Left cardiac atrium (tissue), 4 donors: ENCODE measurements at places on chromosomes 2 and 18. TPM values are rescaled to one million over a fixed set of nuclear protein-coding genes. Genes with fewer than 3 reads are reported as not detected.

DNA sequence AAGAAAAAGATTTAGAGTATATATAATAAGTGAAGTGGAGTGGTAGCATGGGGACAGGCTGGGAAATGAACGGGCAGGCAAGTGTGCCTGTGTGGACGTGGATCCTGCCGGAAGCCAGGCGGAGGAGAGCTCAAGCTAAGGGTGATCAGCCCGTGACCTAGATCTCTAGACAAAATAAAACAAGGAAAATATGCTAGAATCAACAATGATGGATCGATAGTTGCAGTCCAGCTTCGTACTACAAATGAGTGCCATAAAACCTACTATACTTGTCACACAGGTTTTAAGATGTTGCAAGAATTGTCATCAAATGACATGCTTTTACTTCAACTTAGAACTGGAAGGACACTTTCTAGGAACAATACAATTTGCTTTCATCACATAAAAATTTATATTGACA is 8.5 kb downstream of the EIF2AK2 start:
- no peak for DNase-seq

GRCh38 chr2:129404000-129404685 is 575.3 kb upstream of the RAB6C start:
- DNase-seq = no peak

DNA sequence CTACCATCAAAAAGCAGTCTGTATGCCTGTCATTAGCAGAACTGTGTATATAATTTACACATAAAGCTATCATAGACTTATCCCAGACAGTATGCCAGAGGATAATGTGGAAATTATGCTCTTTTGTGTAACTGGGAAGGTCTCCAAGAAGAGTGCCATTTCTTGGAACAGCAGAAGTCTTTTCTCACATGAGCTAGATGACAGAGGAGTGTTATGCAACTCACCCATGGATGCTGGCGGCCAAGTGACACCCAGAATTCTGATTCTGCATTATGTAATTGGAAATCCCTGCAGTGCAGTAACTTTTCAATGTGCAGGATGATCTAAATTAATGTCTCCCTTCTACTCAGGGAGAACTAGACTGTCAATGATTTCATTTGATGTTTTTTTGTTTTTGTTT is 160.0 kb downstream of the UBE2E3 start:
- DNase-seq = no peak

DNA sequence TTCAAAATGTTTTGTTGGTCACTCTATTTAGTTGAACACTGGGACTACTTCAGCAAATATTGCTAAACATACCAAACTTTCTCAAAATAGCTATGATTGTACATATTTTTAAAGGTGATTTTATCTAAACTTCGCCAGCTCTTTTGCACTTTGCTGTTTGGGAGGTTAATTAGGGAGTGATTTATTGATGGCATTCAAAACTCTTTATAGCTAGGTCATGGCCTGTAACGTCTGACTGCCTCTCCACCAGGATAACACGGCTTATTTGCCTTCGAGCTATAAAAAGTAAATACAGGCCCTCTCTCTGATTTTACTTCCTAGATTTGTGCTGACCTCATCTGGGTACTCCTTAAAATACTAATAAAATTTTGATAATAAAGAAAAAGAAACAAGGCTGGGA is 931.9 kb downstream of the DCDC2C start:
- DNase-seq = no peak

DNA sequence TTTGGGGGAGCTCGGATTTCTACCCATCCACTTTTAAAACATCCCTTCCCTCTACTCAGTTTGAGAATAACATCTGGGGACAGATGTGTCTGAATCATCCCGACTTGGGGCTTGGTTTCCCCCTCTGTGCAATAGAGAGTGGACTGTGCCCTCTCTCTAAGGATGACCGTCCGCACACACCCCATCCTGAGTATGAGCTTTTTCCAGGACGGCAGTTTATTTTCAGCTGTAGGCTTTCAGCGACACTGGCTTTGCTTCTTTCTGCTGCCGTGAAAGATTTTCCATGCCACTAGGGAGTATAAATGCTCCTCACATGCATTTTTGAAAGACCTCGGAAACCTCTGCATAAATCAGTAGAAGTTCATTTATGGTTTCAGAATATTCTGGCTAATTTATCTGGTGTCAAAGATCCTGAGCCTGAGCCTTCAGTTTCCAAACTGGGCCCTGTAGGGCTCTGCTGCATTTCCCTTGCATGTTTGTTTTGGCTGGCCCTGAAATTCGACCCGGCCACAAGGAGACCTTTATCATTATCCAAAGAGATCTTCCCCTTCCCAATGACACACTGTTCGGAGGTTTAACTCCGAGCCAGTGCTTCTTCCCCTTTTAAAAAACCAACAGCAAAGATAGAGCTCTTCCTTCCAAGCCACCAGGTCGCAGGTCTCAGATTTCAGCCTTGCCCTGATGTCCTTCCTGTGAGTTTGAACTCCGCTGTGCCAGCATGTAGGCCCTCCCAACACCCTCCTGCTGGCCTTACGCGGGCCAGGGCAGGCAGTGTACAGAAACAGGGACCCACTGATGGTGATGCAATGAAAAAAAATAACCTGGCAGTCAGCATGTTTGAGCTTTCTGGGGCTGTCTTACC is 53.3 kb downstream of the FECH start:
- no peak for DNase-seq

DNA sequence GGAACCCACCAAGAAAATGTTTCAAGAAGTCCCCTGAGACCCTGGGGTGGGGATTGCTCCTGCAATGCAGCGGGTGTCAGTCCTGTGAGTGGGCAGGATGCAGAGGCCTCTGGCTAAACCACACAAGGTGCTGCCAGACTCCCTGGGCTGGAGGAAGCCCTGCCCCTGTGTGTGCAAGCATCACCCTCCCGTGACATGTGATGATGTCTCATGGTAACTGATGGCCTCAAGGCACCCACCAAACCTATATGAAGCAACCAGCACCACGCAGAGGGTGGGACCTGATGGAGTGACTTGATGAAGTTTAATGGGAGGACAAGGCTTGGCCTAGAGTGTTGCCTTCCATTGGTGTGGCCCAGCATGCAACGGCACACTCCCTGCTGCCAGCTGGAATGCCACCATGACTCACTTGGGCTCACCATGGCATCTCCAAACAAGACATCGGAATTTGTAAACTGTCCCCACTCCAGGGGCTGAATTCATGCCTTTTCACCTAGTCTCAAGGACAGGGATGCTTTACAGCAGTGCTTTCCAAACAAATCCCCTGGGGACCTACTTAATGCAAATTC is 8.7 kb upstream of the SLC14A1 start:
- DNase-seq = no peak

- DNase-seq = no peak
These were observed 1622.7 kb upstream of the CELF4 start for GRCh38 chr18:39188278-39188677.

DNA sequence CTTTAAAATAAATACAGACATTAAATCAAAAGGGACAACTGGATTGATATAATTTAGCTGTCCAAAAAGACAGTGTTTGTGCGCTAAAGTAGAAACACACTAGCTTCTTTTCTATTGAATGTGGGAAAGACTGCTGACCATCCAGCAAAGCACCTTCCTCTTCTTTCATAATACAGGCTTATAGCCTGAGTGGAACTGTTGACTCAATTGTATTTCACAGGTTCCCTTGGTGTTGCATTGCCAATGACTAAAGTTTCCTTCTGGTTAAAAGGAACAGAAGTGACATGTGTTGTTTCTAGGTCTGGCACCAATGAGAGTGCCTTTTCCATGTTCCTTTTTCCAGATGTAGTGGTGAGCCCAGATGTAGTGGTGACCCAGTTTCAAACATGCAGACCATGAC is 412.3 kb downstream of the RNF144A start:
- no peak for DNase-seq

GRCh38 chr18:26504831-26505230 is 43.5 kb downstream of the KCTD1 start:
- DNase-seq = no peak

GRCh38 chr18:28723506-28723905 is 546.6 kb upstream of the CDH2 start:
- no peak for DNase-seq

DNA sequence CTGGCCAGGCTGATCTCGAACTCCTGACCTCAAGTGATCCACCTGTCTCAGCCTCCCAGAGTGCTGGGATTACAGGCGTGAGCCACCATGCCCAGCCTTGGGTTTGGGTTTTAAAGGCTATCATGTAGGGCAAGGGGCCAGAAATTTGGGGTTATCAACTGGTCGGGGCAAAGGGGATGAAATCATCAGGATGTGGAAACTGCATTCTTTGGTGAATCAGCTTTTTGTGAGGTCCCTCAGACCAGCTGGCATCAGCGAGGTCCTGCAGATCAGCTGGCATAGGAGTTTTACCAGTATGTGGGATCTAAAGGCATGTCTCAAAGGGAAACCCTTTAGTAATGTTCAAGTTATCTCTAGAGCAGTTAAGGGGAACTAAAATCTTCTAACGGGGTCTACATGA is 6.4 kb upstream of the GEMIN6 start:
- no peak for DNase-seq

GRCh38 chr2:37874470-37874869 is 50.6 kb upstream of the RMDN2 start:
- no peak for DNase-seq

GRCh38 chr2:216327447-216327935 is 44.8 kb downstream of the MARCHF4 start:
- DNase-seq = no peak

- no peak for DNase-seq
These were observed 71.7 kb downstream of the IKZF2 start for GRCh38 chr2:213079756-213080155.

DNA sequence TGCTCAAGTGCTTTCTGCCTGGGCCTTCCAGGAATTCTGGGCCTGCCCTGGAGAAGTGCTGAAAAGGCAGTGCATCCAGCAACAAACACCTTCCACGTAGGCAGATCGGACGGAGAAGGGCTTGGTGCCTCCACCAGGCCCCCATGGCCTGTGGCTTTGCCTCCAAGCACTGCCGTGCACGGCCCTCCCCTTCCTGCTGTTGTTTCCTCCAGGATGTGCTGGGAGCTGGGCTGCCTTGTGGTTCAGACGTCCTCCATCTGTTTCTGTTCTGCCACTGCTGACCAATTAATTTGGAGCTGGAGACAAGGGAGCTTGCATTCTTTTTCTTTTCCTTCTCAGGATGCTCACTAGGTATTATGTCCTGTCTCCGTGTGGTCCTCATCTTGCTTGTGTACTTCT is 197.0 kb downstream of the HRH4 start:
- no peak for DNase-seq

GRCh38 chr2:54758951-54759350 is 35.5 kb downstream of the EML6 start:
- DNase-seq = no peak

DNA sequence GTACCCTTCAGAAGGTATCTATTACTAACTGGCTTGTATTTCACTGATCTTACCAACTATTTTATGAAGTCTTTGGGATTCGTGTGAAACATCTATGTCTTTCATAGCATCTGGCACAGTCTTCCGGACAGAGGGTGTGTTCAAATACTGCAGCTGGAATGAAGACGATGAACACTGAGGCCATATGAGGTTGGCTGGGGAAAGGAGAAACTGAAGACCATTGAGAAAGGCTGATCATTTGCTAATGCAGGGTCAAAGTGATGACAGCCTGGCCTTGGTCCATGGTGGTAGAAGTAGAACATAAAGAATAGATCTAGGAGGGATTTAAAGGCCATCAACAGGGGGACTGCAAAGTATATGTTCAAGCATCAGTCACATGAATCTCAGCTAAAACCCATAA is 132.7 kb downstream of the CCBE1 start:
- DNase-seq = no peak

GRCh38 chr2:39858677-39859076 is 79.6 kb upstream of the THUMPD2 start:
- no peak for DNase-seq

- DNase-seq = no peak
These were observed 72.9 kb downstream of the MAP3K20 start for GRCh38 chr2:173148520-173148919.

DNA sequence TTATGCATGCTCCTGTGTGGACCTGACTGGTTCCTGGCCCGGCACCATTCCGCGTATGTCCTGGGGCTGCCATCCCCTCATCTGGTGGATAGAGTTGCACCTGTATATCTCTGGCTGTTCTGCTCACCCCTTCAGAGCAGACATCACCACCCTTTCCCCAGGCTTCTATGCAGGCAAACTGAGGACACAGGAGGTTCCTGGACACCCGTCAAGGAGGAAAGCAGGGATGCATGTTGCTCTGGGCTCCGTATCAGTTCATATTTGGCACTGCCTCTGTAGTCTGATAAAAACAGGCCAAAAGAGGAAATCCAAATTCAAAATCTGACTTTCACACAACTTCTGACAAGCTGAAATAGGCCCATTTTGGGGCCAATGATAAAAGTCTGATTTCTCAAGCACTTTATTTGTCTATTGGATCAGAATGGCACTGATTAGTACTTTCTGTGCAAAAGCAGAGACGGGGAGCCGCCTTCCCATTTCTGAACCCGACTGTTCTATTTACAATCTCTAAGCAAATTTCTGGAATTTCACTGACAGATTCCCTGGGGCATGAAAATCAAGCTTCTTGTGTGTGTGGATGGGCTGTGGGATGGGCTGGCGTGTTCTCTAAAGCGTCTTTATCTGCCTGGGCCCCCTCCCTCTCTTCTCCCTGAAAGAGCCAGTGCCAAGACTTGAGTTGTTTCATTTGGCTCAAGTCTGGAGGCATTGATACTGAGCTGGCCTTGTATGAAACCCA is 96.9 kb downstream of the SETBP1 start:
- DNase-seq = peak; percentile 66

DNA sequence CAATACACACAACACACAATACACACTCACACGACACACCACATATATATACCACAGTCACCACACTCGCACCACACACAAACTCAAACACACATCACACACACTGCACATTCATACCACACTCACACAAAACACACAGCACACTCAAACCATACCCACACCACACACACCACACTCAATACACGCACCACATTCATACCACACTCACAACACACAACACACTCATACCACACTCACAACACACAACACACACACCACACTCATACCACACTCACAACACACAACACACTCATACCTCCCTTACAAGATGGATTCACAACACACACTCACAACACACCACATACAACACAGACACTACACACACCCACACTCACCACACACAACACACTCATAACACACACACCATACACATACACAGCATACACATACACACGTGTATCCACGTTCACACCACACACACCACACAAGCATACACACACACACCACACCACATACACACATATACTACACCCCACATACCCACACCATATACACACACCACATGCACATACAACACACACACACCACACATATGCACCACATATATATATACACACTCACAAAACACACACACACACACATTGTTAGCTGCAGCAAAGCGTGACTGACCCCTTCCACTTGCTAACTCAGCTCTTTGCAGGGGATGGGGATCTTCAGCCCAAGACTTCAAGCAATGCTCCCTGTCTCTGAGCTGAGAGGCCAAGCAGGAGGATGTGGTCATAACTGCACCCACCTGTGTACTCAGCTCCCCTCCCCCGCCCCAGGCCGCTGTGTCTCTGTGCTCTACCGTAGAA is 59.0 kb downstream of the SDC1 start:
- no peak for DNase-seq

- no peak for DNase-seq
These were observed 31.6 kb upstream of the CCBE1 start for GRCh38 chr18:59728816-59729215.

The PDCD1 gene
- 1.2 TPM for total RNA-seq

The SRD5A2 gene
- not detected for total RNA-seq

The TRAPPC8 gene
- 30.7 TPM for total RNA-seq

The MBD1 gene
- 47.5 TPM for total RNA-seq

The CYP27A1 gene
- 13.8 TPM for total RNA-seq

The BBS5 gene
- 8.5 TPM for total RNA-seq

The IL1F10 gene
- total RNA-seq = not detected

The CDC42EP3 gene
- 44.3 TPM for total RNA-seq

The MAPK4 gene
- 19.9 TPM for total RNA-seq

The IL36B gene
- not detected for total RNA-seq

The ANKRD62 gene
- total RNA-seq = not detected
